ENCODE measurements at places on chromosomes 1 and 21.

GRCh38 chr1:80531182-80531581 lies 1269.6 kb upstream of the ADGRL2 start:
- no peak for DNase-seq

GRCh38 chr1:20980051-20980450 lies 192.9 kb upstream of the HP1BP3 start:
- no peak for DNase-seq

- DNase-seq: no peak
Measured at GRCh38 chr1:35470977-35471613, 86.1 kb downstream of the KIAA0319L start.

DNA sequence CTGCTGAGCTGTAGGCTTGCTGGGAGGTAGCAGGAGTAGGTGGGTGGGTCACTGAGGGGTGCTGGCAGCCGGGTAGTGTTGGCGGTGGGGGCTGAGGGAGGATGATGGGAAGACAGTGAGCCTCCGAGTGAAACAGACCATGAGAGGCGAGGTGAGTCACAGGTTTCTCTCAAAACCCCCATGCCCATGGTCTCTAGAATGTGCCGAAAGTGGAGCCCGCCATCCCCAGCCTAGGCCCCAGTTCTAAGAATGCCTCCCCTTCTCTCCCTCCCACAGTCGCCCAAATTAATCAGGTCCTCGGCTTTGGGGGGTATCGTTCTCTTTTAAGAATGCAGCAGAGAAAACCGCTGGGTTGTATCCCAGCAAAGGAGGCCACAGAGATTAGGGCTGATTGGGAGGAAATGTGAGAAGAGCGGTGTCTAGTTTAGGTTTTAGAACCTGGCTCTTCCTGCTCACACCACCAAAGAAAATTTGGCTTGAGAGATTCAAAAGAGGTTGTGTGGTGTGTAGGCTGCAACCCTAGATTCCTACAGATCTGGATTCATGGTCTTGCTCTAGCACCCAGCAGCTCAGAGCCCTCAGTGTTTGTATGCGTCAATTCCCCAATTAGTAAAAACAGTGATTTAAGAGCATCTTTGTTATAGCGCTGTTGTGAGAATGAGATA lies 27.7 kb upstream of the IL19 start:
- DNase-seq: no peak

GRCh38 chr1:234550341-234551031 lies 59.5 kb downstream of the IRF2BP2 start:
- no peak for DNase-seq

DNA sequence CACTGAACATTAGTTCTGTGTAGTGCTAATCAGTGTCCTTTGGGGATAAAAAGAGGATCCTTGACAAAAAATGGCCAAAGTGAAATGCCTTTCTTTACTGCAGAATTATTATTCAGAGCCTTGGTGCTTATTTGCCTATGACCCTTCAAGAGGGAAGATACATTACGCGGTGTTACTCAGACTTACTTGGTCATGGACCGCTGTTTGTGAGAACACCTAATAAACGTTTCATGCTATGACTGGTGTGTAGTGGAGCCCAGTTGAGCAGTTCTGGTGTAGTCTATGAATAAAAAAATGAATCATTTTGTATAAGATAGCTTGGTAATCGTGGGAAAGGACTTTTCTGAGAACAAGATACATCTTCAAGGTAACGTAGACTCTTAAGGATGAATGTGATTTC lies 8.3 kb downstream of the NFYC start:
- no peak for DNase-seq

DNA sequence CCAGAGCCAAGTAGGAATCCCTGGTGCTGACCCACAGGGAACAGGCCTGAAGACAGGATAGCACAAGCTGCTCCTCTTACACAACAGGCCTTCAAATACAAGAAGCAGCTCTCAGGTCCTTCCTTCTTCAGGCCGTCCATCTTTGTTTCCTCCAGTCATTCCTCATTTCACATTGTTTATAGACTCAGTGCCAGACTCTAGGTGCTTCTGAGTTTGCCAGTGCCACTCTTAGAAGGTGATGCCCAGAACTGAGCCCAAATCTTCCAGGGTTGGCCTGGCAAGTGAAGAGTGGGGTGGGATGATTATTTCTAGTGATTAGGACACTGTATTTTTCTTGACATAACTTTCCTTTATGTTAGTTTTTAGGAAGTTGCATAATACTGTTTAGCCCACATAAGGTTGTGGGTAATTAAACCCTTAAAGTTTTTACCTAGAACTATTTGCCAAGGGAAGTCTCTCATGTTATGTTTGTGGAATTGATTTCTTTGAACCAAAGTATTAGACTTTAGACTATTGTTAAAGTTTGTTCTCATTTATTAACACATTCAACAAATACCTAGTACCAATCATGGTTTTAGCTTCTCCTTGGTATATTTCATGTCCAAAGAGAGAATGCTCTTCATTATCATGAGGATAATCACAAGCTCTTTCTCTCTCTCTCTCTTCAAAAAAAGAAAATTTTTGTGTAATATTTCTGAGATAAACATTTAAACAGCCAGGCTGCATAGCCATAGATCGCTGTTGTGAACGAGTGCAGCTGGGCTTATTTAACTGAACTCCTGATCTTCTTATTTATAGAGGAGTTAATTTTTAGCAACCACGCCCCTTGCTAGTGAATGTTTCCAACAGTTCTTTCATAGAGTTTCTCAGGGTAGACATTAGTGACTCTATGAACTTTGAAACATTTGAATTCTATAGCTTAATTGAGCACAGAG lies 47.7 kb downstream of the PGM1 start:
- no peak for DNase-seq

- DNase-seq: no peak
Measured at GRCh38 chr1:8015809-8016165, 10.3 kb downstream of the ERRFI1 start.

GRCh38 chr1:18899363-18900049 lies 2.8 kb downstream of the ALDH4A1 start:
- no peak for DNase-seq

DNA sequence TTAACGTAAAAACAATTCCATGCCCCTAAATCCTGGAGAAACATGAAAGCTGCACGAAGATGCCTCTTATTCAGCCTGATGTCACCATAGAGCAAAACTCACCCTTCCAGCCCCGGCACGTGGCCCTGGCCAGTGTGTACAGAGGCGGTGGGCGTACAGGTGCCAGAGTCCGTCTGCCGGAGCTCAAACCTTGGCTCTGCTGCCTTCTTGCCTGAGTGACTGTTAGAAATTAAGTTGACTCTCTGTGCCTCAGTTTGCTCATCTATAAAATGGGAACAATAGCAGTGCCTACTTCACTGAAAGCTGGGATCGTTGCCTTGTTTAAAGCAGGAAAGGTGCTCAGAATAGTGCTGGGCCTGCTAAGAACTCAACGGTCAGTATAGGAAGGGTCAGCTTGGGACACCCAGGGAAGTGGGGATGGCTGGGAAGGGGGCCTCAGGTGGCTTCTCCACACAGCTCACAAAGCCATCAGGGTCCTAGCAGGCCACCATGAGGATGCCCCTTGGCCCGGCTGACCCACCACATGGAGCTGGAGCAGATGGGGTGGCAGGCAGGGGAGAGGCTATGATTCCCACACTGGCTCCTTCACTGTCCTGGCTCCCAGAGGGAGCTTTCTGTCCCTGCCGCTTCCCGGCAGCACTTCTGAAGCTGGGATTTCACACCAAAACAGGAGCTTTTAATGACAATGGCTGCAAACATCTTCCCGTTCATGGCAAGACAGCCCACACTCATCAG lies 237.2 kb downstream of the NPHP4 start:
- DNase-seq: no peak

- no peak for DNase-seq
Measured at GRCh38 chr1:47559944-47560695, 122.3 kb downstream of the FOXD2 start.

- DNase-seq: no peak
Measured at GRCh38 chr1:109246141-109246551, 3.2 kb upstream of the CELSR2 start.

DNA sequence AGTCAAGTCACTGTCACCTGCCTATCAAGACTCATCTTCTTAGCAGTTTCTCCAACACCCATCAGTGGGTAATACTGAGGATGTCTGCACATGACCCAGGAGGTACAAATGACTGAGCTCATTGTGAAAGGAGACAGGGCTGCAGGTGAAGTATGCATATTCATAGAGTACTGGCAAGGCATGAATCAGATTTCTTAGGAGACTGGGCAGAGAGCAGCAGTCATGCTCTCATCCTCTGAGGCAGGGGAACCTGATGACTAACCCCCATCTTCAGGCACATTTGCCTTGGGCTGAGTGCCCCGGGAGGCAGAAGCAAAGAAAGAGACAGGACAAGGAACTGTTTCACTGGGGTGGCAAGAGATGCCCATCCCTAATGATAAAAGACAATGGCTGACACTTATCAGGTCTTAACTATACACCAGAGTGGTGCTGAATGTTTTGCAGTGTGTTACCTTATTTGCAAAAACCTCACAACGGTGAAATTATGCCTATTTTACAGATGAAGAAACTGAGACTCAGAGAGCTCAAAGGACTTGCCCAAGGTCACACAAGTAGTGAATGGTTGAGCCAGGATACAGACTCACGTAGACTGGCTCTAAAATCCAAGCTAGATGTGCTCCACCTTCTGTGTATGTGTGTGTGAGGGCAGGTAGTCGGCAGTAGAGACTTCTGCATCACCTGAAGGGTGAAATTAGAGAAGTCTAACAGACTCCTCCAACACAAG lies 9.2 kb upstream of the GRHL3 start:
- DNase-seq: no peak

DNA sequence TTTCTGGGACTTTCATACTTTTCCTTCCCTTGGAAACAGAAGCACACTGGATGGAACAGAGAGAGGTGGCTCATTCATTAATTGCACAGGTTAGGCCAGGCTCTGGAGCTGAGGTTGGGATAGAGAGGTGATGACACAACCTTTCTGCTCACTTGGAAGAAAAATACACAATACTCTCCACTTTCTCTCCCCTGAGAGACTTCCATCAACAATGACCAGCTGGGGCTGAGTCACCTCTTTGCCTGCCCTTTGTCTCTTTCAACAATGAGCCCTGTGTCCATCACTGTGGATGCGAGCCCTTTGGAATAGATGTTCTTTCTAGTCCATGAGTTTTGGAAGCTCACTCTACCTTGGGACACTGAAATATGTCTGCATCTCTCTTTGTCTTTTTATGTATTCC lies 43.1 kb downstream of the ATP2B4 start:
- DNase-seq: no peak

- DNase-seq: no peak
Measured at GRCh38 chr1:84930831-84931230, 37.8 kb upstream of the LPAR3 start.

GRCh38 chr21:31725202-31725839 lies 6.6 kb downstream of the SCAF4 start:
- no peak for DNase-seq

DNA sequence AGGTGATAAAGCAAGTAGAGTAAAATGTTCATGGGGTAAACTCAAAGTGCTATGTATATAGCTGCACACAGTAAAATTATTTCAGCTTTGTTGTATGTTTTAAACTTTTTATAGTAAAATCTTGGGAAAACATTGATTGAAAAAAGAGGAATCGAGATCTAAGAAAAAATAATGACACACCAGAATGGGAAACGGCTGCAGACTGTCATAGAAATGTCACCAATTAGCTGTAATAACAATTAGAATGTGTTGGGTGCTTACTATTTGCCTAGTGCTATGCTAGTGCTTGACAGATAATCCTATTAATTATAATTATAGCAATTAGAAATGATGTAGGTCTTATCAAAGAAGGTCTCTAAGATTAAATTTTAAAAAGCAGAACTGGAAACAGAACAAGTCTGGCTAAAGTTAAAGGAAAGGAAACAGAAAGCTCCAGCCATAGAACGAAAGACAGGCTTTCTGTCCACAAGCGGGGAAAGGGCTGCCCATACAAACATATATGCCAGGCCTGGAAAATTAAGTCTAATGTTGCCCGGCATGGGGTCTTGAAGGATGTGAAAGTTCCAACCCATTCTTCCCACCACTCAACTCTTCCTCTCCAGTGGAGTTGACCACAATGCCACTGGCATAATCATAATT lies 5.0 kb downstream of the PCNX2 start:
- no peak for DNase-seq

GRCh38 chr1:27464926-27465647 lies 24.9 kb downstream of the WASF2 start:
- no peak for DNase-seq

GRCh38 chr21:22342889-22343288 lies 1344.7 kb downstream of the NCAM2 start:
- DNase-seq: no peak
